ENCODE measurements at places on chromosomes 2 and 18.

- no peak for DNase-seq
Observed at GRCh38 chr2:62920070-62920469, 130.6 kb upstream of the OTX1 start.

GRCh38 chr2:15560140-15560987 is 770 bp downstream of the NBAS start:
- no peak for DNase-seq

- DNase-seq = no peak
Observed at GRCh38 chr2:158507141-158507540, 50.4 kb downstream of the PKP4 start.

DNA sequence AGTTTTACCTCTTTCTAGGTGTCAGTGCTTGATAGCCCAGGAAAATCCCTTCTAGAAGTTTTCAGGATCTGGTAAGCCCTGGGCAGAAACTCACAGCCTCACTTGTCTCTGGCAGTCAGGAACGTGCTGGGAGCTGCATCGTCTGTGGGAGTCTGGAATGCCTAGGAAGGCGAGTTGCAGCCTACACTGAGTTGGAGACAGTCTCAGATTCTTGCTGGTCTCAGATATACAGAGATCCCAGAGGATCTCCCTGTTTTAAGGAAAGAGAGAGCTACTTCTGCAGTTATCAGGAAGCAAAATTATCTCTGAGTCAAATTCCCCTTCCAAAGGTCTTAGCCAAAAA is 104.4 kb upstream of the CDC42EP3 start:
- no peak for DNase-seq

GRCh38 chr2:200484934-200485333 is 24.9 kb downstream of the KCTD18 start:
- DNase-seq = no peak

DNA sequence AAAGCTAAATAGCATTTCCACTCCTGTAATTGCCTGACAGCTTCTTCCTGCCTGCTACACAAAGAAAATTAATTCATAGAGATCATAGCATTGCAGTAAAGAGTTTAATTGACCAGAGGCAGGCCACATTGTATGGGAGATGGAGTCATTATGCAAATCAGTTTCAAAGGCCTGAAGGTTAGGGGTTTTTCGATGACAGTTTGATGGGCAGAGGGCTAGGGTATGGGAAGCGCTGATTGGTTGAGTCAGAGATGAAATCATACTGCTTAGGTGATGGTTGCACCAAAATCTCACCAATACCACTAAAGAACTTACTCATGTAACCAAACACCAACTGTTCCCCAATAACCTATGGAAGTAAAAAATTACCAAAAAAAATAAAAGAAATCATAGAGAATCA is 599.0 kb downstream of the NUP35 start:
- DNase-seq = no peak

GRCh38 chr2:154289870-154290269 is 408.6 kb upstream of the KCNJ3 start:
- DNase-seq = no peak

- DNase-seq = no peak
Observed at GRCh38 chr2:200609028-200609614, 23.3 kb downstream of the AOX1 start.

- no peak for DNase-seq
Observed at GRCh38 chr18:54774423-54774822, 53.9 kb upstream of the RAB27B start.

DNA sequence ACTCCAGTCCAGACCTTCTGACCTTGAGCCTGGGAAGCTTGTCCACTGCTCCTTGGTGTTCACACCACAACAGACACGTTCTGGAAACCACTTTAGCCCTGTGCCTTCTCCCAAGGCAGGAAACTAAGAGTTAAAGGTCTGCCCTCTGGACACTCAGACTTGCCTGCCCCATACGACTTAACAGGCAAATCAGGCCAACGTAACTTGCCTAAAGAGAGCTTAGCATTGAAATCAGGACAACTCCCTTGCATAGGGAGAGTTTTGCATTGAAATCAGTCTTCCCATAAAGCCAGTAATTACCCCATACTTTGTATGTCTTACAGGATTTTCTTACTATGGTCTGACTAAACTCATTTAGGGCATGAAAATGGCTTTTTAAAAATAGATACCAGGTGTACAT is 18.5 kb downstream of the NFE2L2 start:
- no peak for DNase-seq

DNA sequence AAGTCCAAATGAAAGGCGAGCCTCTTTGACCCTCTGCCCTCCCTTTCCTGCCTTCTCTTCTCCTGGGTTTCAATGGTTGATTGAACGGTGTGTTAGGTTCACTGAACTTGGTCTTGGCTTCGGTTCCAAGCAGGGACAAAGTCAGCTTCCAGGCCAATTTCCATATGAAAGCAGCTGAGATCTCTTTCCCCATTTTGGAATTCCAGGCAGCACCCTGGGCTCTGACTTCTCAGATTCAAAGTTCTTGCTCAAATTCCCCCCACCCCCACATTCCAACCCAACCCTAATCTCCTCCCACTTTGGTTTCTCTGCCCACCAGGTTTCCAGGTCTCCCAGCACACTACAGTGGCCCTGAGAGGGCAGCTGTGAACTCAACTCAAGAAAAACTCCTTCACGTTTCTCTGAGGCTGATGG is 231.0 kb downstream of the INSIG2 start:
- peak; percentile 19 for DNase-seq

- DNase-seq = peak; percentile 13
Observed at GRCh38 chr18:11885278-11885947, 22.7 kb downstream of the MPPE1 start.

GRCh38 chr18:47873625-47874024 is 56.8 kb downstream of the SMAD2 start:
- no peak for DNase-seq

DNA sequence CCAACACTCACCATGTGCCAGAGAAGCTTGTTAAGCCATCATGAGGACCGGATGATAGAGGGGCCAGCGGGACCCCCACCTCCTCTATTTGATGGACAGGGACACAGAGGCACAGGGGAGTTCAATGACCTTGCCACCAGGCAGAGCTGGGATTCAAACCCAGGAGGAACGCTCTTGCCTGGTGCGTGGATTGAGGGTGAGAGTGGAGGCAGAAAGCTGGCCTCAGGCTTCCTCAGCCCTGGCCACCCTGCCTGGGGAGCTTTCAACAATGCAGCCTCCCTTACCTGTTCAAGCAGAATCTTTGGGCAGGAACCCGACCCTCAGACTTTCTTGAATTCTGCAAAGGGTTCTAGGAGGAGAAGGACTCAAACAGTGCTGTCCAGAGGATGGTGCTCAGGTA is 39.9 kb upstream of the MAL start:
- no peak for DNase-seq

- DNase-seq = no peak
Observed at GRCh38 chr2:47118581-47118980, 36.5 kb downstream of the STPG4 start.

DNA sequence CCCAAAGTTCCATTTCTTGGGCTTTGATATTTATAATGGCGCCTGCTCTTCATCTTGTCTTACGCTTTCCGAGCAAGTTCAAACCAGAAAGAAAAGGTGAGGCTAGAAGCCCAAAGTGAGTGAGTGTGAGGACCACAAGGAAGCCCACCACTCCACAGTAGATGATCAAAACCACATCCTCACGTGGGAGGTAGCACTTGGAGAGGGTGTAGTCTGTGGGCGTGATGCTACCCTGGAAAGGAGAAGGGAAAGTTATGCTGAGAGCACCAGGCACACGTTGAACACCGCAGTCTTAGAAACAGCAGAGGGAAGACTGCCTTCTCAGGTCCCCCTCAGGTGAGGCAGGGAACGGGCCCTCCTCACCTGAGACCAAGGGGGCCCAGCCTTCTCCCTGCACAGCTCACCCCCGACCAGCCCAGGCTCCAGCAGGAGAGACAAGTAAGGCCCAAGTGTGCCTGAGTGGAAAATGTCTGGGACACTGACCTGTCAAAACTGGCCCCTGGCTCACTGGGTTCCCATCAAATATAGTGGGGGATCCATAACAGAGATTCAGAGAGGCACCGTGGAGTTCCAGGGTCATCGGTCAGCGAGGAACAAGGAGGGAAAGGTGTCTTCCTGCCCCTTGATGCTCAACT is 23.6 kb downstream of the MPPE1 start:
- no peak for DNase-seq

- no peak for DNase-seq
Observed at GRCh38 chr18:36835927-36836326, 7.0 kb downstream of the KIAA1328 start.

DNA sequence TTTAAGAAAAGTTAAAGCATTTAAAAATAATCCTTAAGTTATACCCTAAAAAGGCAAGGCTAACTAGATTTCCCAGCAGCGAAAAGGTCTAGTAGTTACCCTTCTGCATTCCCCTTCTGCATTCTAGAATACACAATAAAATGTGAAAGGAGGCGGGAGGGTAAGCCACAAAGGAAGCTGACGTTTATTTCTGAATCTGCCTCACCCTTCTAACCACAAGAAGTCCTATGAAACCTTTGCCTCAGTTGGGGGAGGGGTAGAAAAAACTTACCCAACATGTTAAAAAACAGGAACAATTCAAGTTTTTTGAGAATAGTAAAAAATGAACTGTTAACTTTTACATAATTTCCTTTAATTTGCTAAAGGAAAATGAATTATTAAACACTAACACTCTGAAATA is 11.3 kb downstream of the STK17B start:
- DNase-seq = peak; percentile 69

GRCh38 chr2:24020244-24020643 is 10.4 kb downstream of the MFSD2B start:
- no peak for DNase-seq

DNA sequence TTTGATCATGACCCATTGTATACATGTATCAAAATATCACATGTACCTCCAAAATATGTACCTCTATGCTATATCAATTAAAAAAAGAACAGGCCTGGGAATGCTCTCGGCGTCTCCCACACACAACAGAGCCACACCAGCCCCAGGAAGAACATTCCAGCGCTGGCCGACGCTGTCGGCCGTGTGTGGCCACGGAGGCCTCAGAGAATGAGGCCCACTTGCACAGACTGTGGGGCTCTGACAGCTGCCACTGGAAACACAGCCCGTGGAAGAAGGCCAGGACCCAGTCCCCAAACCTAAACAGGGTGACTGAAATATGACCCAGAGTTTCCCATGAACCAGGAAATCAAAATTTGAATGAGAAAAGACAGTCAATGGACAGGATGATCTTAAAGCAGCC is 69.7 kb downstream of the EIPR1 start:
- DNase-seq = no peak

GRCh38 chr2:176653479-176654443 is 384.5 kb downstream of the MTX2 start:
- no peak for DNase-seq

GRCh38 chr2:150647943-150648342 is 160.5 kb upstream of the RND3 start:
- no peak for DNase-seq

GRCh38 chr18:10170375-10170774 is 256.6 kb downstream of the VAPA start:
- DNase-seq = no peak

DNA sequence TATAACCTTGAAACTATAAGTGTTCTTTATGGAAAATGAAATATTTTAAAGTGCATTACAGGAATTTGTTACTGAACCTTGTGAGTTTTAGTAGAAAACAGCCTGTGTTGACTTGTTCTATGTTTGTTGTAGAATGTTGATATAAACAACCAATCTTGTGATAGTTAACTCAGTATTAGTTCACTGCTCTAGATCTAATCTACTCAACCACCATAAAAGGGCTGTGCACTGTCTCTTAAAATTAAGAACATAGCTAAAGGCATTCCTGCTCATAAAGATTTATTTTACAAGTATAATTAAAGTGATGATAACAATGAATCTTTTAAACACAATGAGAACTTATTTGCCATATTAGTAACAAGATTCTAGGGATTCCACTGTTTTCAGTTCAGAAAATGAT is 110.5 kb upstream of the KLF7 start:
- DNase-seq = no peak

DNA sequence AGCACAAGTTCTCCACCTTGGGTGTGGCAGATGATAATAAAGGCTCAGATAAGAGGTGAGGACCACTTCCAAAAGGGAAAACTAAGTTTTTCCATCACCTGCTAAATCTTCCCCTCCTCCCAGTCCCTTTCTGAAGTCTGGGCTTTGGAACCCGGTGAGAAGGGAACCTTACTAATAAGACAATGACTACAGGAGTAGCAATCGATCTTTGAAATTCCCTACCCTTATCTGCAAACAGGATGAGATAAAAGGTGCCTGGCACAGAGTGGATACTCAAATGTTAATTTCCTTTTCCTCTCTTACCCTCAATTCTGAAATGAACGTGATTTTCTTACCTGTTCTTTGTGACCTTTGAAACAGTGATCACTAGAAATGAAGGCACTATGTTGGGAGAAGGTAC is 69.7 kb upstream of the NARS1 start:
- DNase-seq = no peak

DNA sequence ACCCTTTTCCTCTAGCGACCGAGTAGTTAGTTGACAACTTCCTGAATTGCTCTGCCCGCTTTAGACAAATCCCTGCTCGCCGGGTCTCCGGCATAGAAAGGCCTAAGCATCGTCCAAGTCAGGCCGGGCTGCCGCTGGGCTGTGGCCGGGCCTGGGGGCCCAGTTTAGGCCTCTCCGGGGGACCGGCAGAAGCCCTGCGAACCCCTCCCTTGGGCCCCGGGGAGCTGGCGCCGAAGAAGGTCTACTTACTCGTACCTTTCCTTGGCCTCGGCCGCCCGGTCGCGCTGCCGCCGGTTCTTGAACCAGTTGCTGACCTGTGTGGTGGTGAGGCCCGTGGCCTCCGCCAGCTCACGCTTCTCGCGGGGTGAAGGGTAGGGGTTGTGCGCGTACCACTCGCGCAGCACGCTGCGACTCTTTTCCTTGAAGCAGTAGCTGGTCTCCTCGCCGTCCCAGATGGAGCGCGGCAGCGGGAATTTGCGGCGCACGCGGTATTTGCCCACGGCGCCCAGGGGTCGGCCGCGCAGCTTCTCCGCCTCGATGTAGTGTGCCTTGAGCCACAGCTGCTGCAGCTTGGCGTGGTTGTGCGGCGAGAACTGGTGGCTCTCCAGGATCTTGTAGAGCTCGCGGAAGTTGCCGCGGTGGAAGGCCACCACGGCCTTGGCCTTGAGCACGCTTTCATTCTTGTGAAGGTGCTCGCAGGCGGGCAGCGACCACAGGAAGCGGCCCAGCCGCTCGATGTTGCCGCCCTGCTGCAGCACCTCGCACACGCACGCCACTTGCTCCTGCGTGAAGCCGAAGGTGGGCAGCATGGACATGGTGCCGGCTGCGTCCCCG is 739 bp downstream of the SIX2 start:
- no peak for DNase-seq
